Pancreas (tissue), 10 donors: ENCODE measurements at places on chromosomes 4 and X. TPM values are rescaled to one million over a fixed set of nuclear protein-coding genes. Genes with fewer than 3 reads are reported as not detected.

GRCh38 chr4:118180776-118181175, 146.5 kb downstream of the NDST3 start:
- no peak for DNase-seq

GRCh38 chrX:97672138-97672537, 788.4 kb downstream of the RPA4 start:
- no peak for DNase-seq

DNA sequence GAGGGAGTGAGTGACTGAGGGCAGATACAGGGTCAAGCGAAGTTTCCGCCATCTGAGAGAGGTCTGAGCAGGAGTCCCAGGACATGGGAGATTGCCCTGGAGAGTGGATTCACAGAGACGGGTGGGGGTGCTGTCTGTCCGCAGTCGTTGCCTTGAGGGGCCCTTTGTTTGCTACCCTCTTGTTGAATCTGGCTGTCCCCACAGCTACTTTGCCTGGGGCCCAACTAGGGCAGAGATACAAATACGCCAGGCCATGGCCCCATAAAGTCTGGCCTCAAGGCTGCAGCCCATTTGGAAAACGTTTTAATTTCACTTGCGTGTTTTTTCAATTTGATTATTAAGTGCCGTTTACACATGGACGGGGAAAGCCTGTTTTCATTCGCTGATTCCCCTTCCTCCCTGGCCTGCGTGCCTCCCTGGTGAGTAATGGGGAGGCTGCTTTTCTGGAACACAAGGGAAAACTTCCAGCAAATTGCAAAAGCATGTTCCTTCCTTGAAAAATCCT, 134.4 kb downstream of the SMIM20 start:
- no peak for DNase-seq

DNA sequence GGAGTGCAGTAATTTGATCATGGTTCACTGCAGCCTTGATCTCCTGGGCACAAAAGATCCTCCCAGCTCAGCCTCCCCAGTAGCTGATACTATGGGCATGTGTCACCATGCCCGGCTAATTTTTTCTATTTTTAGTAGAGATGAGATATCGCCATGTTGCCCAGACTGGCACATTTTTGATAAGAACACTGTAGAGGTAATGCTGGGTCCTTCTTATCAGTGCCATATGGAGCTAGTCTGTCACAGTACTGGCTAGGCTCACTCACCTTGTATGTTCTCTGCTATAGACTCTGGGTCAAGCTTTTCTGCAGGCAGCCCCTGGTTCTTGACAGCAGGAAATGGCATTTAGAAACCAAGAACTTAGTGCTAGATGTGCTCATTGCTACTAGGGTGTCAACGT, 53.9 kb downstream of the BCOR start:
- DNase-seq = no peak

The GYPB gene
- not detected for total RNA-seq

The PRSS12 gene
- total RNA-seq = 12.0 TPM
